ENCODE measurements at places on chromosomes 11 and 22.

GRCh38 chr11:109733245-109733644, 311.3 kb downstream of the C11orf87 start:
- H3K4me3 ChIP-seq, result no peak overlapping the region
- H3K4me1 ChIP-seq, result no peaks in the 10 kb centered on the region
- H3K36me3 ChIP-seq, result no peaks in the 10 kb centered on the region
- H3K27ac ChIP-seq, result no peak overlapping the region
- no peak for DNase-seq
- H3K27me3 ChIP-seq, result no peaks in the 10 kb centered on the region

GRCh38 chr11:2426826-2427521, 17.3 kb downstream of the TRPM5 start:
- no peaks in the 10 kb centered on the region for H3K4me1 ChIP-seq
- no peaks in the 10 kb centered on the region for H3K36me3 ChIP-seq
- H3K27me3 ChIP-seq, result no peaks in the 10 kb centered on the region

DNA sequence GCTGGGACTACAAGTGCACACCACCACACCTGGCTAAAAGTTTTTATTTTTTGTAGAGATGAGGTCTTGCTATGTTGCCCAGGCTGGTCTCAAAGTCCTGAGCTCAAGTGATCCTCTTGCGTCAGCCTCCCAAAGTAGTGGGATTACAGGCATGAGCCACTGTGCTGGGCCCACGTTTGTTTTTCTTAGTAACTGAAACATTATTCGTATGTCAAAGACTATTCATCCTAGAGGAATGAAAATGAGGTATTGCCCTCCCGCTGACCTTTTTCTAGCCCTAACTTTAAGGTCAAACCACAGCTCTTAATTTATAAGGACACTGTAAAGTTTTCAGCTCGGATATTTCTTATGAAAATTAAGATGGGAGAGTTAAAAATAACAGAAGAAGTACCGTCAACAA, 33.2 kb upstream of the PAX6 start:
- no peak overlapping the region for H3K27ac ChIP-seq
- H3K4me3 ChIP-seq, result no peak overlapping the region
- no peak for DNase-seq
- no peaks in the 10 kb centered on the region for H3K36me3 ChIP-seq
- no peaks in the 10 kb centered on the region for H3K4me1 ChIP-seq

GRCh38 chr11:32905028-32905667, 12.5 kb downstream of the QSER1 start:
- no peak for DNase-seq
- no peaks in the 10 kb centered on the region for H3K27me3 ChIP-seq
- H3K36me3 ChIP-seq, result no peaks in the 10 kb centered on the region
- H3K27ac ChIP-seq, result no peak overlapping the region
- no peak overlapping the region for H3K4me3 ChIP-seq

GRCh38 chr11:104565583-104565961, 332.7 kb downstream of the CASP12 start:
- H3K27ac ChIP-seq, result no peak overlapping the region
- H3K4me1 ChIP-seq, result no peaks in the 10 kb centered on the region

GRCh38 chr11:17648528-17648927, 70.8 kb upstream of the MYOD1 start:
- no peak overlapping the region for H3K4me3 ChIP-seq
- no peak for DNase-seq
- H3K4me1 ChIP-seq, result no peaks in the 10 kb centered on the region

DNA sequence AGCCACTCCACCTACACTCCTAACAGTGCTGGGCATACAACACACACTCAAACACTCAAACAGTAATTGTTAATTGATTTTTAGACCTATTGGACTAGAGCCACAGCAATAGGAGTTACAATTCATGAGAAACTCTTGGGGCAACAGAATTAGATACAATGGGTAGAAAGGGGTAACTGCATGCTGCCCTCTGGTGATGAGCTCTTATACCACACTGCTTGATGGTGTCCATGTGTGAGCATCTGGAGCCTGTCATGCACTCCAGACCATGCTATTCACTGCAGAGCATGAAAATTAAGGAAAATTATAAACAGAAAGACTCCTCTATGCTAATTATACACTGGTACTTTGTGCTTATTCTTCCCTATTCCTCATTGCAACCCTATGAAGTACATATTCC, 975.5 kb upstream of the CCDC90B start:
- no peak overlapping the region for H3K4me3 ChIP-seq
- no peak for DNase-seq
- H3K27ac ChIP-seq, result no peak overlapping the region
- H3K4me1 ChIP-seq, result no peaks in the 10 kb centered on the region
- no peaks in the 10 kb centered on the region for H3K36me3 ChIP-seq
- no peaks in the 10 kb centered on the region for H3K27me3 ChIP-seq

DNA sequence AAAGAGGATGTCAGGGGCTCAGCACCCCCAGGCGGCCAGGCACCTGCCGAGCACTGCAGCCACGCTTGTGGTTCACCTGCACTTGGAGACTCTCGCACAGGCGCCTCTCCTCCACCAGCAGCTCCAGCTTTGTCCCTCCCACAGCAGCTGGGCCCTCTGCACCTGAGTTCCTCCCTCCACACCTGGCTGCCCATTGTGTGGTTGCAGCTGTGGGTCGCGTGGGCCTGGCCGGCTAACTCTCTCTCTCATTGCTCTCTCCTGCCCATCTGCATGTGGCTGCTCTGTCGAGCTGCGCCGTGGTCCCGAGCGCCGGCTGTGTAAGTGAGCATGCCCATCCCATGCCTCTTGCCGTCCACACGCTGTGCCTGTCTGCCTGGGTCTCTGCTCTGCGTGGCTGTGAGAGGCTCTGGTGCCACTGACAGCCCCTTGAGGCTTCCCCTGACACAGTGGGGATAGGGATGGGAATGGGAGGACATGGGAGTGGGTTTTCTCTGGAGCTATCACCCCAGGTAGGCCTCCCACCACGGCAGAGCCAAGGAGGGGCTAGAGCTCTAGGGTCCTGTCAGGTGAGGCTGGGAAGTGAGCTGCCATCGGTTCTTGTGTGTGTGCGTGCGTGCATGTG, 8.5 kb upstream of the ACR start:
- H3K4me3 ChIP-seq, result no peak overlapping the region
- H3K27me3 ChIP-seq, result no peaks in the 10 kb centered on the region
- H3K27ac ChIP-seq, result no peak overlapping the region
- H3K36me3 ChIP-seq, result no peaks in the 10 kb centered on the region
- H3K4me1 ChIP-seq, result no peaks in the 10 kb centered on the region

- H3K36me3 ChIP-seq, result no peaks in the 10 kb centered on the region
- DNase-seq, result no peak
- peaks cover 4% of the 10 kb centered on the region for H3K27me3 ChIP-seq
Observed at GRCh38 chr11:126573325-126573978, 218.0 kb downstream of the ST3GAL4 start.

DNA sequence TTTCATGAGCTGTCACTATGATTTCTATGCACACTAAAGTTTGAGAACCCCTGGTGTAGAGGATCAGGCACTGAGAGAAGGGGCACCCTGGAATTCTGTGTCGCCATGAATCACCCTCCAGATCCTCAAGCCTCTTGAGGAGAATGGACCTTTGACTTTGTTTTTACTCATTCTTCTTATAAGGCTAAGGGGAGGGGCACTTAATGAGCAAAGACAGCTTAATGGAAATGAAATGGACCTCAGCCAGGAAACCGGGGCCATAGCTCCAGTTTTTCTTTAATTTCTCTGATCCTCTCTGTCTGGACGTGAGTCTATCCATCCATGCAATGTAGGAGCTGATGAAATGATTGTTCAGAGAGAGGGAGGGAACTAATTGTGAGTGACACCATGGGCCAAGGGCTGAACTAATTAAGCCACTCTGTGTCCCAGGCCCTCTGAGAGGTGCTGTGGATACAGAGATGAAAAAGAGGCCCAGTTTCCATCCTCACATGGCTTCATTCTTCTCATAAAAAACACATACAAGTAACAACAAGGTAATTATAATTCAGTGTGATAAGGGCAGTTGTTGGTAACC, 32.8 kb downstream of the OR2AT4 start:
- DNase-seq, result no peak
- no peaks in the 10 kb centered on the region for H3K27me3 ChIP-seq
- H3K4me1 ChIP-seq, result no peaks in the 10 kb centered on the region
- no peak overlapping the region for H3K4me3 ChIP-seq
- H3K27ac ChIP-seq, result no peak overlapping the region

- no peak for DNase-seq
- no peak overlapping the region for H3K27ac ChIP-seq
- no peaks in the 10 kb centered on the region for H3K27me3 ChIP-seq
- H3K36me3 ChIP-seq, result no peaks in the 10 kb centered on the region
- H3K4me3 ChIP-seq, result no peak overlapping the region
Observed at GRCh38 chr11:21321530-21321929, 652.1 kb downstream of the NELL1 start.

DNA sequence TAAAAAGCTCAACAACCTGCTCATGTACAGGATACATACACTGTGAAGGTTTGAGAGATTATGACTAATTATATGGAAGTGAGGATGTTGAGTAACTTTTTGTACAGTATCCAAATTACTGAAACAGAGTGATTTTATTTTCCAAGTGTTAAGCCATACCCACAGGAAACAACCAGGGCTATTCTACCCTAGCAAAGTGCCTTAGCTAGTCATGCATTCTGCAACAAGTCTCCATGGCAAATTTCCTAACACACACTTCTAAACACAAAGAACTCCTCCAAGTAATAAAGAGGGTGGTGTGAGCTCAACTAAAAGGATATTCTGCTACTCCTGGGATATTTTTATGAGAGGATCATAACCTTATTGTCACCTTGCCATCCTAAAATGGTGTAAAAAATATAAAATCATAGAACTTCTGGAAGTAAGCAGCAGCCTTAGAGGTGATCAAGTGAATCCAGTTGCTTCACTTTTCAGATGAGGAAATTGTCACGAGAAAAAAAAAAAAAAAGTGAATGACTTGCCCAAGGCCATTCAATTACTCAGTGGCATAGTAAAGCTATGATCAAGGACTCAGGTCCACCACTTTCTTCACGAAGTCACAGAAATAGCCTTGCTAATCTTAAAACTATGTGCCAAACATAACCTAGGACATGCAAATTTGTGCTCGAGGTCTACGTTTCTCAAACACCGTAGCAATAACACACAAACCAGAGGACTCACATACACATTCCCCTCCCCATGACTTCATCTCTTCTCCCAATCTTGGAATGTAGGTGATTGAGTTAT, 4.2 kb downstream of the LGR4 start:
- H3K36me3 ChIP-seq, result no peaks in the 10 kb centered on the region
- H3K27me3 ChIP-seq, result no peaks in the 10 kb centered on the region
- DNase-seq, result no peak
- H3K4me1 ChIP-seq, result peaks cover 7% of the 10 kb centered on the region
- H3K4me3 ChIP-seq, result peak overlapping the region; percentile 93
- peak overlapping the region; percentile 88 for H3K27ac ChIP-seq

DNA sequence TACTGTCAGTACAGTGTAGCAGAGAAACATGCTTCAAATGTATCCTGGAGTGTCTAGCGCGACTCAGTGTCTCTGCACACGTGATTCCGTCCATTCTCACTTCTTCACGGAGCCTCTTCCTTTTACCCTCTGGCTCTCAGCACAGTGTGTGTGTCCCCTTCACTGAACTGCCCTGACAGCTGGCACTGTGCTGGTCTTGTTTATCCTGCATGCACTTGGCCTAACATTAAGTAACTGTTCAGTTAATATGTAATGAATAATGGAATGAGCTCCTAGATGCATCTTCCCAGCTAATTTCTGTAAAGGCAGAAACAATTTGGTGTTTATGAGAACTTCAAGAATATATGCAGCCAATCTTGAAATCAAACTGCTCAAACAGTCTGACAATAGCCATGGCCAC, 44.4 kb downstream of the KMT5B start:
- no peaks in the 10 kb centered on the region for H3K4me1 ChIP-seq
- no peak for DNase-seq
- H3K36me3 ChIP-seq, result no peaks in the 10 kb centered on the region
- no peak overlapping the region for H3K27ac ChIP-seq
- H3K27me3 ChIP-seq, result no peaks in the 10 kb centered on the region
- no peak overlapping the region for H3K4me3 ChIP-seq

- no peaks in the 10 kb centered on the region for H3K27me3 ChIP-seq
- peak; percentile 55 for DNase-seq
- H3K36me3 ChIP-seq, result peaks cover 9% of the 10 kb centered on the region
- H3K27ac ChIP-seq, result peak overlapping the region; percentile 40
- no peak overlapping the region for H3K4me3 ChIP-seq
Observed at GRCh38 chr22:29344137-29344536, 28.6 kb upstream of the RASL10A start.

GRCh38 chr11:62710001-62710345, 2.5 kb downstream of the GNG3 start:
- H3K4me1 ChIP-seq, result peaks cover 16% of the 10 kb centered on the region
- no peak for DNase-seq
- peak overlapping the region; percentile 62 for H3K4me3 ChIP-seq
- no peaks in the 10 kb centered on the region for H3K27me3 ChIP-seq
- H3K36me3 ChIP-seq, result no peaks in the 10 kb centered on the region

GRCh38 chr11:64102005-64102738, 63.7 kb downstream of the MACROD1 start:
- no peak overlapping the region for H3K27ac ChIP-seq
- no peaks in the 10 kb centered on the region for H3K4me1 ChIP-seq
- no peak overlapping the region for H3K4me3 ChIP-seq

DNA sequence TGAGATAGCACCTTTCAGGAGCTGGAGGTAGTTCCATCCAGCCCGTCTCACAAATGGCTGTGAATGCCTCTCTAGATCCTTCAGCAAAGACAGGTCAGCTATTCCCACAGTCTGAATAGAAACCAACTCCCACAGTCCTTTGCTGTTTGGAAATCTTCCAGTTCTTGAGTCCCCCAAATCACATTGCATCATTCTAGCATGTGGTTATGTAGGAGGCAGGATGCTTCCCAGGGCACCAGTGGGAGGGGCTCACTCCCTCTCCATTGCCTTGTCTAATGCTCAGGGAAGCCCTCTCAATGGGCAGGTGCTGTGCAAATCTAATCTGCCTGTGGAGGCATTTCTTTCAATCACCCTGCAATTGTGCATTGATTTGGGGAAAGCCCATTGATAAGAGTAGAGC, 14.6 kb downstream of the NAV2 start:
- DNase-seq, result no peak
- no peaks in the 10 kb centered on the region for H3K27me3 ChIP-seq
- H3K27ac ChIP-seq, result peak overlapping the region; percentile 82
- no peak overlapping the region for H3K4me3 ChIP-seq

DNA sequence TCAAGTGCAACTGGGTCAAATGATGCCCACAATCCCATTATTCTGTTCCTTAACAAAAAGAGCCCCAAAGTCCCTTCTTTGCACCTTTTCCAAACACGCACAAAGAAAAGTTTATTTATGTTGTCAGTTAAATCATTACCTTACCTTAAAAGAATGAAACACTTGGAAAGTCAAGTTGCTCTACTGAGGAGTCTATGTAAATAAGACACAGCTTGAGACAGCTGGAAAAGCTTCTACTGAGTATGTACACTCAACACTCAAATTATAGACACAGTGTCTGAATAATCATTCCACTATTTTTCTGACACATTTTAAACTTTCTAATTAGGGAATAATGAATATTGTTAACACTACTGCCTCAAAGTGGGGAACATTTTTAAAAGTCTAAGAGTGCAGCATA, 21.6 kb upstream of the PHLDA2 start:
- no peak overlapping the region for H3K27ac ChIP-seq
- no peak for DNase-seq
- H3K4me1 ChIP-seq, result peaks cover 2% of the 10 kb centered on the region
- H3K27me3 ChIP-seq, result no peaks in the 10 kb centered on the region

- peaks cover 3% of the 10 kb centered on the region for H3K4me1 ChIP-seq
- H3K4me3 ChIP-seq, result no peak overlapping the region
- no peaks in the 10 kb centered on the region for H3K27me3 ChIP-seq
- DNase-seq, result no peak
Observed at GRCh38 chr11:36016709-36017108, 72.8 kb downstream of the LDLRAD3 start.

GRCh38 chr11:5891216-5891800, 1.7 kb upstream of the OR52E5 start:
- no peak for DNase-seq
- no peaks in the 10 kb centered on the region for H3K36me3 ChIP-seq
- no peak overlapping the region for H3K4me3 ChIP-seq
- no peak overlapping the region for H3K27ac ChIP-seq
- no peaks in the 10 kb centered on the region for H3K27me3 ChIP-seq

Measured in breast epithelium (tissue), 4 donors.